ENCODE measurements at places on chromosomes 12 and 14. TPM values are rescaled to one million over a fixed set of nuclear protein-coding genes. Genes with fewer than 3 reads are reported as not detected.

Gene LRCOL1
- total RNA-seq, result not detected

Gene NFATC4
- 20.2 TPM for total RNA-seq

Gene ANO2
- total RNA-seq, result 12.6 TPM

Gene NGB
- not detected for total RNA-seq

Gene TEX22
- 0.14 TPM for total RNA-seq

Gene SLC6A15
- 0.80 TPM for total RNA-seq

Gene KRT77
- total RNA-seq, result not detected

Gene CEBPE
- total RNA-seq, result not detected

Gene PROX2
- total RNA-seq, result not detected

Gene RTL1
- total RNA-seq, result not detected
